Mesothelial cell of epicardium (in vitro differentiated cells): ENCODE measurements at places on chromosomes 7 and 10. TPM values are rescaled to one million over a fixed set of nuclear protein-coding genes. Genes with fewer than 3 reads are reported as not detected.

DNA sequence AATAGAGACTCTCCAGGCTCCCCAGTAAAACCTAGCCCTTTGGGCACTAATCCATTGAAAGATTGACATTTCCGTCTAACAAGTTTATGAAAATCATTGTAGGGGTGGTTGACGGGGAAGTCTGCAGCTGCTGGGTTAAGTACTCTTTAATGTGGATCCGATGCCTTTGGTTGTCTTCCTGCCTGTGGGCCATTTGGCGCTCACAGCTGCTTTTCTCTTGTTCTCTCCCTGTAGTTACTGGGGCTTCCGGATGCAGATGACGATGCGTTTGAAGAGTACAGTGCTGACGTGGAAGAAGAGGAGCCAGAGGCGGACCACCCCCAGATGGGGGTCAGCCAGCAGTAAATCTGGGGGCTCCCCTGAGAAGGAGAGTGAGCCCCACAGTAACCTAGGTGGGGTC is 22.4 kb downstream of the MTURN start:
- DNase-seq = no peak

GRCh38 chr7:119270045-119270464 is 1002.9 kb upstream of the KCND2 start:
- DNase-seq = peak; percentile 45

- no peak for DNase-seq
Observed at GRCh38 chr10:101225846-101226421, 3.3 kb downstream of the LBX1 start.

DNA sequence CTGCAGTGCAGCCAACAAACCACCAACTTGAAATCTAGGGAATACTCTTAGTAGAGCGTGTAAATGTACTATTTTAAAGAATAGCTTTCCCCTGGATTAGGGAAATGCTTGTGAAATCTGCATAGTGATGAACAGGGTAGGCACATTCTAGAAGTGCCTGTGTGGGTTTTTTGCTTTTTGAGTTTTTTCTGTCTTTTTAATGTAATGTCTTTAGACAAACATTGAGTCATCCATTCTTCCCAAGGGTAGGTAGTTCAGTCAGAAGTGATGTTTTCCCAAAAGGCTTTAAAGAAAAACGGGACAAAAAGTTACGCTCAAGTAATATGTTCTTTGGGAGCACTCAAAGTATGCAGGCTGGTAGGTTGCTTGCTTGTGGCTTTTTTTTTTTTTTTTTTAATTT is 130.0 kb downstream of the AUTS2 start:
- no peak for DNase-seq

DNA sequence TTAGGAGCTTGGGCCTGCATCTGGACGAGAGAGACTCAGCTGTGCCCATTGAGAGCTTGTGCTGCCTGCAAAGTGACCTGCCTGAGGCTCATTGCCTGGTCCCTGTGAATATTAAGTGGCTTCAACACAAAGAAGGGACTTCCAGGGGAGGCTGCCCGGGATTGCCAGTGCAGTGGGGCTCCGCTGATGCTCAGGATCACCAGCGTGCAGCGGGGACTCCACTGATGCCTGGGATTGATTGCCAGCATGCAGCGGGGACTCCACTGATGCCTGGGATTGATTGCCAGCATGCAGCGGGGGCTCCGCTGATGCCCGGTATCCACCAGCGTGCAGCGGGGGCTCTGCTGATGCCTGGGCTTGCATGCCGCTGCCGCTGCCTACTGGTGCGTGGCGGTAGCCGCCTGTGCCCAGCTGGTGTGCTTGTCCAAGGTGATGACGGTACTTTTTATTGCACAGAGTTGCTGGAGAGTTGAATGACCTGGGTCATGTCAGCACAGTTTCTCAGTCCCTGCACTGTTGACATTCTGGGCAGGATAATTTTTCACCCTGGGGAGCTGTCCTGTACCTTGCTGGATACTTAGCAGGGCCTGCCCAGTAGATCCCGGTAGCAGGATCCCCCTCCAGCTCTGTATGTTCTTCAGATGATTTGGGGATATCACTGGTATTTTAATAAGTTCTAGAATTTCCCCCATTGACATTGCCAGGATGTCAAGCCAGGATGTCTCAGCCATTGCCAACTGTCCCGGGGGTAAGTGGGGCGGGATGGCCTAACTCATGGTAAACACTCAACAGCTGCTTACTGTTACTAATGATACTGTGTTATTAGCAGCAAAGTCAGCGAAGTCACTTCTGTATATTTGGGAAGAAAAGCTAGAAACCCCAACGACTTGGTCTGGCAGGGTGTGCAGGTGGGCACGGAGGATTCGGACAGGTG is 13.0 kb downstream of the DOCK1 start:
- no peak for DNase-seq

DNA sequence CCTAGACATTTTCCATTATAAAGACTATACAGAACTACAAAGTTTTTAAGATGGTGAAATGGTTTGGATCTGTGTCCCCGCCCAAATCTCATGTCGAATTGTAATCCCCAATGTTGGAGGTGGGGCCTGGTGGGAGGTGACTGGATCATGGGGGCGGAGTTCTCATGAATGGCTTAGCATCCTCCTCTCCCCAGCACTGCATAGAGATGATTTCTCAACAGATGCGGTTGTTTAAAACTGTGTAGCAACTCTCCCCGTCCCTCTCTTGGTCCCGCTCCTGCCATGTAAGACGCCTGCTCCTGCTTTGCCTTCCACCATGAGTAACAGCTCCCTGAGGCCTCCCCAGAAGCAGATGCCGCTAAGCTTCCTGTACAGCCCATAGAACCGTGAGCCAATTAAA is 1.6 kb downstream of the FAM133B start:
- DNase-seq = no peak

The HK1 gene
- total RNA-seq = 61.8 to 68.7 TPM (median 65.6 TPM) in 3 replicates

DNA sequence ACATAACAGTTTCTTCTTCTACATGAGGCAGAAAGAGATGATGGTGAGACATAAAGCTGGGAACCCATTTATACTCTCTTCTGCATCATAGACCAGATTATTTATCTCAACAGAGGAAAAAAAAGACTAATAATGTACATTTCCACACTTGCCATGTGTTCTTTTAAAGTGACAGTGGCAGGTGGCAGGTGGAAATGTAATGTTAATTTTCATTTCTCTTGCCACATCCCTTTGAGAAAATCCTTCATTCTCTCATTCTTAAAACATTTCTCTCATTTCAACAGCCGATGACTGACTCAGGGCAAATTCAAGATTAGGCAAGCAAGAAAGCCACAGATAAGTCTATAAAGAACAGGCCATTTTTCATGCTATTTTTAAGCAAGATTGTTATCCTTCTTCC is 635.6 kb upstream of the SORCS1 start:
- DNase-seq = no peak

The MGAM2 gene
- total RNA-seq = 0.07 to 0.18 TPM (median 0.13 TPM) in 3 replicates

The REEP3 gene
- 28.5 to 33.1 TPM (median 31.9 TPM) in 3 replicates for total RNA-seq

DNA sequence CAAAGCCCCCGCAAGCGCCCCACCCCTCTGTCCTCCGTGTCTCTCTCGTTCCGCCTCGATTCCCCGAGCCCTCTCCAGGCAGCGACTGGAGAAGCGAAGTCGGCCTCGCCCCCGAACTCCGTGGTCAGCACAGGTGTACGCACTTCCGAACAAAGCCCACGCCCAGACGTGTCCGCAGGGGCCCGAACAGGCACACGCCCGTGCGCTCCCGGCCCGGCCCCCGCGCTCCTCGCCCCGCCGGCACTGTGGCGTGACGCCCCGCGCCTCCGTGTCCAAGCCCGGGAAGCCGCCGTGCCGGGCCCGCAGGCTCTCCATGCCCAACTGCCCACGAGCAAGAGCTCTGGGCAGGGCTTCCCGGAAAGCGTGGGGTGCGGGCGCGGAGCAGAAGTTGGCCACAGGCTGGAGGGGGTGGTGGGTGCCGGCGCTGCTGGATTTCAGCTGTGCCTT is 662 bp downstream of the NRCAM start:
- DNase-seq = no peak

GRCh38 chr7:64755865-64756264 is 38.4 kb upstream of the ZNF138 start:
- no peak for DNase-seq
